ENCODE measurements at places on chromosomes 6 and 20.

- DNase-seq, result no peak
These were observed 149.7 kb upstream of the SIM1 start for GRCh38 chr6:100614386-100614785.

- no peak for DNase-seq
These were observed 135.1 kb downstream of the OR2B2 start for GRCh38 chr6:27777126-27777525.

DNA sequence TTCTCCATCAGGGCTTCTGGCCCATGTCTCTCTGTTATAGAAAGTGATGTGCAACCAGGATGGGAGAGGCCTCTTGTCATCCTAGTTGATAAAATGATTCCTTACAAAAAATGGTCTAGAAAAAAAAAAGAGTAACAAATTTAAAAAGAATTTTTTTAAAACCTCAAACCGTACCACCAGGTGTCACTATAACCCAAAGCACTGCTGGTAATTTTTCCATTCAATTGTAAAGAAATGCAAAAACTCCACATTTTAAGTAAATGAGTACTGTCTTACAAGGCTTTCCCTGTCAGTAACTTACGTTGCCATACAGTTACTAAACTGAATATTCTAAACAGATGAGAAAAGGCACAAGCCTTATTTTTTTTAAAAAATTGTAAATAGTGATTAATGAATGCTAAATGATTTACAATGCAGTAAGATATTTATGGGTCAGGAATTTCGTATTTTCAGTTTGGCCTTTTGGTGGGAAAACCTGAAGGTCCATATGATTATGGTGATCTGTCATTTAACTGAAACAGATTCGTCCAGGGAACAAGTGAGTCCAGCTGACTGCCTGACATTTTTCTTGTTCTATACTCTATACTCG is 95.4 kb downstream of the OGFRL1 start:
- DNase-seq, result no peak

- no peak for DNase-seq
These were observed 51.2 kb downstream of the HNF4A start for GRCh38 chr20:44406572-44407137.

- DNase-seq, result no peak
These were observed 497.7 kb upstream of the MARCKS start for GRCh38 chr6:113359155-113360140.

GRCh38 chr6:166492092-166492741 is 94.3 kb downstream of the RAMACL start:
- DNase-seq, result no peak

- DNase-seq, result no peak
These were observed 88.5 kb upstream of the SIM1 start for GRCh38 chr6:100553243-100553642.

DNA sequence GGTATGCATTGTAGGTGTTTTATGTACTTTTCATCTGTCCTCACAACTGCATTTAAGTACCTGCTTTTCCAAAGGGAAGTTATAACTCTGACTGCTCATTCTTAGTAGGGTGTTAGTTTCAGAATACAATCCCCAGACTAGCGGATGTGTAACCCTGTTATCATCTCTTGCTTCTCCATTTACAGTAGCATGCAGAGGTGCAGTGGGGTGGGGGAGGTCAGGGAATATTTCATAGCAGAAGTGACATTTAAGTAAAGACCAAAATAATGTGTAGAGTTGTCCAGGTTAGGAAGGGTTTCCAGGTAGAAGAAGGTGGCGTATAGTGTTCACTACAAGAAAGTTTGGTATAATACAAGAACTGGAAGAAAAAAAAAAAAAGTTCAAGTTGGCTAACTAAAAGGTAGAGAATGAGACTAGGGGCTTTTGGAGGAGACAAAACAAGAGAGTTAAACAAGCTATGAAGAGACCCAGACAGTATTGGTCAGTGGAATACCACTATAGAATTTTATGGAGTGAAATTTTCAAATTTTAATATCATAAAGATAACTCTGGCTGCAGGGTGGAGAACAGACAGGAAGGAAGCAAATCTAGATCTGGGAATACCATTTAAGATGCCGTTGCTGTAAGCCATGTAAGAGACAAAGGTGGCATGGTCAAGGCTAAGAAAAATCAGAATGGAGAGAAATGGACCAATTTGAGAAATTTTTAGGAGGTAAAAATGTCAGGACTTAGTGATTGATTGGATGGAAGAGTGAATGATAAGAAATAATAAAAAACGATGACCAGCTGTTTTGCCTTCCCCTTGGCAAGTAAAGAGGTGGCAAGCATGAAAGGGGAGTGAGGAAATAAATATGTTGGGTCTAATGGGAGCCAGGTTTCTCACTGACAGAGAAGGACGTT is 2.2 kb upstream of the AHI1 start:
- DNase-seq, result no peak

- DNase-seq, result no peak
These were observed 5.8 kb upstream of the SDCBP2 start for GRCh38 chr20:1334761-1335160.

GRCh38 chr20:58670102-58670501 is 19.0 kb downstream of the STX16 start:
- DNase-seq, result no peak

DNA sequence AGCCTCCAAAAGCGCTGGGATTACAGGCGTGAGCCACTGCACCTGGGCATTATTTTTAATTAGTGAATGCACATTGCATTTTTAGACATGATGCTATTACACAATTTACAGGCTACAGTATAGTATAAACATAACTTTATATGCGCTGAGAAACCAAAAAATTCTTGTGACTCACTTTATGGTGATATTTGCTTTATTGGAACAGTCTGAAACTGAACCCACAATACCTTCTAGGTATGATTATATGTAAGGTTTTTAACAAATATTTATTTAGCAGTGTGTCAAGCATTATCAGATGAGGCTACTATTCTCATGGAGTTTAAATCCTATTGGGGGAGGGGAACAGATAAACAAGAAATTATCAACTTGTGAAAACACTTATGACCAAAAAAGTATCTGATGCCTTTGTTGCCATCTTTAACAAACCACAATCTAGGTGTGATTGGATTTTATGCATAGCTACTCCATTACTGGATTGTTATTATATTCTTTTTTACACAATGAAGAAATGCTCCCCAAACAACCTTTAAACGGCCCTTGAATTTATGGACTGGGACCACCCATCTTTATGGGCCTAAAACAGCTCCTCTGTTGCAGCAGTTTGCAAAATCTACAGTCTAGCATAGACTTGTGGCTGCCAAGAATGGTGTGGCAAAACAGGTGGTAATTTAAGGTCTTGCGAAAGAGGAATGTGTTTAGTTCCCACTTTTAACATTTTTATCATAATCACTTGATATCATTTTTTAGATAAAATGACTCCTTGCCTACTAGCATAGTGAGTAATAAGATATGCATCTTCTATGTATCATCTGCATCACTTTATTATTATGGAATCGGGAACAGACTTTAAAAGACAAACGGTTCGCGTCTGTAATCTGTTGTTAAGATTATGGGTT is 159.2 kb upstream of the C6orf118 start:
- DNase-seq, result no peak

DNA sequence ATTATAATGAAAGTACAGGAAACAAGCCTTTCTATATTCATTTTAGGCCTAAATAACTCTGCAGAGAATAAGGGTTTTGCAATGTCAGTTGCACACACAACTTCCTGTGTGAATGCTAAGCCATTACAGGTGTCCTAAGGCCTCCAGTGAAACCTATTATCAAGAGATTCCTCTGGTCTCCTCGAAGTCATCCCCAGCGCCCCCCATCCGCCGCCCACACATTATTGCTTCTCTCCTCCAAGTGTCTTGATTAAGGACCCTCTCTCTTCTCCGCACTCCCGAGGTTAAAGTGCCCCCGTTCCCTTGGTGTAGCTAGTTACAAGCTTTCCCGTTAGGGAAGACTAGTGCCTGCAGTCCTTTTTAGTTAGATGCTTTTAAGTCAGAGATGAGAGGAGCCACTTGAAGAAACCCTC is 1.3 kb downstream of the HIVEP2 start:
- DNase-seq, result peak; percentile 29

GRCh38 chr6:53767941-53768340 is 26.9 kb upstream of the LRRC1 start:
- no peak for DNase-seq

DNA sequence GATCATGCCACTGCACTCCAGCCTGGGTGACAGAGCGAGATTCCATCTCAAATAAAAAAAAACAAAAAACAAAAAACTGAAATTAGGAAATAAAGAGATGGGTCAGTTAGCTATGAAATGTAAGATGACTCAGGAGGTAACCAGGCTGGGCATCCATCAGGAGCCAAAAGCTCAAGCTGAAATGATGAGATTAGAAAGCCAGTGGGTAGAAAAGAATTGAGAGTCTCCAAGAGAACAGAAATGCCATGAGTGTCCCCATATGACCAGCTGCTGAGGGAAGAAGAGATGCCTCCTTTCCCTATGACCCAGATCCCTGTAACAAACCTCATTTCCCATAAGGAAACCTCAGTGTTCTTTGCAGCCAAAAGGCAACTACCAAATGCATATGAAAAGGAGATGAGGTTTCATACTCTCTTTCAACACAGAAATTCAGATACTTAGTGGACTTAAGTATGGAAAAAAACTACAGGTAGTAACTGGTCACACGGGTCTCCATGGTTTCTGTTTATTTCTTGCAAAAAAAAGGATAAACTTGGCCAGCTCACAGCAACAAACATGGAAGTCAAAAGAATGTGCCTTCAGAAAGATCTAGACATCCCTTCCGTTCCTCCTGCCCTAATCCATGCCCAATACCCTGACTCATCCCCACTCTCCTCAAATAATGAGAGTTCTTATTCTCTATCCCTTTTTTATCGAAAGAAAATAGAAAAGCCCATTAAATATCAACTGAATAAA is 8.1 kb downstream of the ARHGAP18 start:
- no peak for DNase-seq

DNA sequence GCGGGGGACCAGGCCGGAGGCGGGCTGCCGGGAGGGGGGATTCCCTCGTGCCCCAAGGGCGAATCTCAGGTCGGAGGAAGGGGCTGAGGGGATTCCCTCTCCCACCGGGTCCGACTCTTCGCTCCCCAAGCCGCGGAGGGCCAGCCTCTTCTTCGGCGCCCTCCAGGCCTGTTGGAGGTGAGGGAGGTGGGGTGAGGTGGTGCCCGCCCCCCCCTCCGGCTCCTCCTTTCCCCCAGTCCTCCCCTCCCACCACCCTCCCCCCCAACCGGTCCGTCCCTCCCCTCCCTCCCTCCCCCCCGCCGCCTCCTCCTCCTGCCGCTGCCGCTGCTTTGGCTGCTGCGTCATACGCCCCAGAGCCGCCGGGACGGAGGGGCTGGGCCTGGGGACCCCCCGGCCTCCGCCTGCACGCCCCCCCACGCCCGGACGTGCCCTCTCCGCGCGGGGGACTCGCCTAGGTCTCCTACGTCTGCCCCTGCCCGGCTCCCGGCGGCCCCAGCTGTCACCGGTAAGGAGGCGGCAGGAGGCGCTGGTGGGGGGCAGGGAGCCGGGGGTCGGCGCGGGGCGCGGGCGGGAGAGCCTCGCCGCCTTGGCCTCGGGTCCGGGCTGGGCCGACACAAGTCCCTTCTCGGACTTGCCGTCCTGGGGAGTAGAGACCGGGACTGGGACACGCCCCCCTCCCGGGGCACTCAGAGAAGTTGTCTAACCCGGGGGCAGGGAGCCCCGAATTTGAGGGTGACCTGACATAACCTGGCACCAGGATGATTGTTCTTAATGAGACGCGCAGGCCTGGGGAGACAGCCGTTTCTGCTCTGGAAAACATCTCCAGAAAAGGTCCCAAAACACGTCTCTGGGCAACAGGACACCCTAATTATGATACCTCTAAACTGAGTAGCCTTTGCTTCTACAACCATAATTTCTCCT is at the start of gene PHF1:
Gene PHF1 (plus strand): TSS at position 304 of the 921 bp plus-strand sequence. CDS start 1,250 bp downstream, outside the sequence.
- DNase-seq, result no peak

- DNase-seq, result no peak
These were observed 28.1 kb upstream of the IBTK start for GRCh38 chr6:82275686-82276085.

DNA sequence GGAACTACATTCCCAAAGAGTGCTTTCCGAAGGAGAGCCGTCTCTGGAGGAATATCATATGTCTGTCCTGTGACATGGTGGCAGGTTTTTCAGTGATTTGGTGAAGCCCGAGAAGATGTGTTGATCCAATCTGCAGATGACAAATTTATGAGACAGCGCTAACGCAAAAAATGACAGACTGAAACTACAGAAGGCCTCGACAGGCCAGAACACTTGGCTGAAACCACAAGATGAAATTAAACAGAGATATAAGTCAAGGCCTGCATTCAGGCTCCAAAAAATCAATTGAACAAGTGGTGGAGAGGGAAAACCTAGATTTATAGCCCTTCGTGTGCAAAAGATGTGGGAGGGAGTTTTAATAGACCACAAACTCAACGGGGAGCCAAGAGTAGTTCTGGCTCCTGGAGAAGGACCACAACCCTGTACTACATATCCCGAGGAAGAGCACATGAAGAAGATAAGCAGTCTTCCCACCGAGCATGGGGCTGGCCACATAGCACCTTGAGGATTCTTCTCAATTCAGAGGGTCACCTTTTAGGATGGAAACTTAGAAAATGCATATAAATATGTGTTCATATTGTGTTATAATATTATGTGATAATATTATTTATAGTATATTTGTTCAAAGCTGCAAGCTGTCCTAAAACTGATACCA is 231.3 kb upstream of the PDE10A start:
- DNase-seq, result no peak

- DNase-seq, result no peak
These were observed 45.2 kb upstream of the RREB1 start for GRCh38 chr6:7062451-7063162.

DNA sequence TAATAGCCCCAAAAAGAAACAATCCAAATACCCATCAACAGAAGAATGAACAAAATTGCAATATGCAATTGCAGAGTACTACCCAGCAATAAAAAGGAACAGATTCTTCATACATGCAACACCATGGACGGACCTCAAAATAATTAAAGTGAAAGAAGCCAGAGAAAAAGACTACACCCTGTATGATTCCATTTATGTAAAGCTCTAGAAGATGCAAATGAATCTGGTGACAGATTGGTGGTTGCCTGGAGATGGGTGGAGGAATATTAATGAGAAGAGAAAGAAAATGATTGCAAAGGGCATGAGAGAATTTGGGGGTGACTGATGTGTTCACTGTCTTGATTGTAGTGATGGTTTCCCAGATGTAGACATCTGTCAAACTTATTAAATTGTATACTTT is 51.8 kb downstream of the HECA start:
- no peak for DNase-seq

GRCh38 chr20:14775778-14776177 is 438.4 kb upstream of the FLRT3 start:
- no peak for DNase-seq

GRCh38 chr6:149884617-149885016 is 13.3 kb downstream of the RAET1E start:
- no peak for DNase-seq

Measured in GM12864 (cell line).